ENCODE measurements at places on chromosomes 1 and 21. TPM values are rescaled to one million over a fixed set of nuclear protein-coding genes. Genes with fewer than 3 reads are reported as not detected.

GRCh38 chr1:204414016-204414415, 2.4 kb upstream of the PPP1R15B start:
- DNase-seq: no peak

DNA sequence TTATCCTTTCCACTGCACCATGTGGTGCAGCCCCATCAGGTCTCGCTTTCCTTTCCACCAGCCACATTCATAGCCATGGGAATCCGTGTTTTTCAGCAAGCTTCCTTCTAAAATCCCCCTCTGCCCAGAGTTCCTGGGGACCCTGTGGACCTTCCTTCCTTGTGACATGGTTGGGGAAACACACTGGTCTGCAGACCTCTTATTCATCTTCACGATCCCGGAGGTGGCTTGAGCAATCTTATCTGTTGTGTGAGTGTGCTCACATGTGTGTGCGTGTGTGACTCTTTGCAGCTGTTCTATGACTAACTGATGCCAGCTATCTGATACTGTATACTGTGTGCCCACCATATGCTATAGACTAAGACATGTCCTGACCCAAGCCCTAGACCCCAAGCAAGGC, 15.6 kb upstream of the IL10 start:
- DNase-seq: no peak

The PKNOX1 gene
- total RNA-seq: 20.3 TPM

- no peak for DNase-seq
These were observed 34.0 kb downstream of the DIRAS3 start for GRCh38 chr1:68016381-68016780.

The FALEC gene
- not detected for total RNA-seq

- DNase-seq: no peak
These were observed 31.5 kb downstream of the PALMD start for GRCh38 chr1:99677416-99677815.

- DNase-seq: no peak
These were observed 86.2 kb upstream of the ZBTB18 start for GRCh38 chr1:243964915-243965314.

GRCh38 chr1:185155600-185156287, 1.0 kb downstream of the TRMT1L start:
- peak; percentile 68 for DNase-seq

The VASH2 gene
- total RNA-seq: 0.63 TPM

- DNase-seq: no peak
These were observed 22.8 kb downstream of the DHRS3 start for GRCh38 chr1:12594966-12595756.

DNA sequence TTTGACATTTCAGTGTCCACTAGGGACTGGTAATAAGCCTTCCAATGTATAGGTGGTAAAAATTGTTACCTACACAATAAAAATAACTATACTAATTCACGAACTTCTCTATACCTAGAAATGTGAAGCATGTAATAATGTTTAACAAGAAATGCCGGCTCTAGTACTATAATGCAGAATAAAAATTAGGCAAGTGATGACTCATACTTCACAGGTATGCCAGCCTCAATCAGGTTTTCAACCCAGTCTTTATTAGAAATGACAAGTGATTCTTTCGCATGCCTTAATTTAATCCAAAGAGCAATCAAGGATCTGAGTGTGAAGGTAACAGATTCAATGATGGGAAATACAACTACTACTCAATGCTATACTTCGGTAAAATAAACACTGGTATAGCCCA, 134.9 kb downstream of the RERE start:
- DNase-seq: no peak

DNA sequence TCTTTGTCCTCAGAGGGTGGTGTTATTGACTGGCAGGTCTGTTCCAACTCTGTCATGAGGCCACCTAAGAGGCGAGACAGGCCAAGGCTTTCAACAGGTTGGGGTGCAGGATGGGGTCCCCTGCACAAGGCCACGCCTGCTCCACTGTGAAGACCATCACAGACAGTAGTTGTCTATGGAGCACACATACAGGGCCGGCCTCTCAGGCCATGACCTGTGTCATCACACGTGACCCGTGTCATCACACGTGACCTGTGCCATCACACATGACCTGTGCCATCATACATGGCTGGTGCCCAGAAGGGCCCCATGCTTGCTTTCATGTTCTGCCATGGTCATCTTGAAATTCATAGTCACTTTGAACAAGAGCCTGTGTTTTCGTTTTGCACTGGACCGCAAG, 91.9 kb downstream of the ARHGEF10L start:
- DNase-seq: no peak

DNA sequence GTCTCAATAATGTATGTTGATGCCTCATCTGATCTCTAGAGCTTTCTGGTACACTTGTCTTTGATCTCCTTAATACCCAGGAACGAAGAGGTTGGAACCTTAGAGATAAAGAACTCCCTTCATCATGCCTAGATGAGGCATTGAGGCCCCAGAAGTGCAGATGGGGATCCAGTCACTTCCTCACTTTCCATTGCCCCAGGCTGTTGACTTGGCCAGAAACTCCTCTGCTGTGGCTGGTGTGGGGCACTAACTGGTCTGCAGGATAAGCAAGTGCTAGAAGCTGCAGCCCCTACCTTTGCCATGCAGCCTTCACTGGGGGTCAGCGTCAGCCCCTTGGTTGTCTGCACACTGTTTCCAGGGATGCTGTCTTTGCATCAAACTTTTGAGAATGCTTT, 49.9 kb downstream of the STUM start:
- no peak for DNase-seq

DNA sequence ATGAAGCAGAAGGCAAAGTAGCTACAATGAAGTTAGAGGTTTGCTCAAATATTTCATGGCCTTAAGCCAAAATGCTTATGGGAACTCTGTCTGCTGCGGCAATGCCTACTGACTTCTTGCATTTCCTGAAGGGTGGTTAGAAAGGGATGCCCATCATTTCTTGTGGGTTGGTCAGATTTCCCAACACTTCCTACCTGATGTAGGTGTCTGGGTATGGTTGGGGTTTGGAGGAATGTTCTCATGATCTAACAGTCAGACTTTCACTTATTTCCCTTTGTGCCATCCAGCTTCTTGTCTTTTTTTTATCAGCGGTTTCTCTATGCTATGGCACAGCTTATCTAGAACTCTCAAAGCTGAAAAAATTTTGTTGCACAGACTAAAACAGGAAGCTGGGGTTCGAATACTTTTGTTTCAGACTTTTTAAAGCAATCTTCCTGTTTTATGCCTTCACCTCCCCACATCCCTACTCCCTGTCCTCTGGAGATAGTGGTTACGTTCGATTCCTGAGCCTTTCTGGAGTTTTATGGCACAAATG, 307.7 kb downstream of the USP25 start:
- DNase-seq: no peak

- no peak for DNase-seq
These were observed 612.0 kb downstream of the MATN1 start for GRCh38 chr1:30111431-30111830.

The TMEM81 gene
- total RNA-seq: 3.0 TPM

- DNase-seq: no peak
These were observed 185.3 kb downstream of the RERE start for GRCh38 chr1:8632102-8632501.

The MTMR11 gene
- total RNA-seq: 10.1 TPM

DNA sequence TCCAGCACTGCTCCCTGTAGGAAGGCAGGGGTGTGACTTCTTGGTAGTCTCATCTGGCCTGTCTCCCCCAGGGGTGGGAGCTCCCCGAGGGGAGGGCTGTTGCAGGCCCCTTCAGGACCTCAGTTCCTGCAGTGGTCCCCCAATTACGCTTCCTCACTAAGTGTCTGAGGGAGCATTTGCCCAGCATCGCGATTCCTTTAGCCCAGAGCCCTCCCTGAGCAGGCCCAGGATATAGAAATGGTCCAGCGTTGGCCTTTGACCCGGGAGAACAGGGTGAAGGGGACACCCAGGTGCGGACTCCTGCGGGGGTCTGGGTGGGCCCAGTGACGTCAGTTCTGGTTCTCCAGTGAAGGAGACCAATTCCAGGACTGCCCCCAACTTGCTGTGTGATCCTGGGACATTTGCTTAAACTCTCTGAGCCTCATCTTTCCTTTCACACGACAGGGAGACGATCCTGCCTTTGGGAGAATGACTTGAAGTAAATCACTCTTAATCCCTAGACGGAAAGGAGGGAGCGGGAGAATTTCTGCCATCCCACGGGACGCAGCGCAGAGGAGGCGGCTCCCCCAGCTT, 32.6 kb upstream of the BTG2 start:
- no peak for DNase-seq

DNA sequence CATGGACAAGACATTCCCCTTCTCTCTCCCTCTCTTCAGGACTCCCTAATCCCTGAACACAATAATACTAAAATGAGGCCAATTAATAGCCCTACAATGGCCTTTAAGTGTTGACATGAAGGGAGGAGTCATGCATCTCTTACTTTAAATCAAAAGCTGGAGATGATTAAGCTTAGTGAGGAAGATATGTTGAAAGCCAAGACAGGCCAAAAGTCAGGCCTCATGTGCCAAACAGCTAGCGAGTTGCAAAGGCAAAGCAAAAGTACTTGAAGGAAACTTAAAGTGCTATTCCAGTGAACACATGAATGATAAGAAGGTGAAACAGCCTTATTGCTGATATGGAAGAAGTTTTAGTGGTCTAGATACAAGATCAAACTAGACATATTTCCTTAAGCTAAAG, 49.5 kb upstream of the CD46 start:
- DNase-seq: no peak

The MX1 gene
- total RNA-seq: 25.0 TPM

- DNase-seq: no peak
These were observed 9.2 kb downstream of the TLCD4 start for GRCh38 chr1:95126366-95126765.

DNA sequence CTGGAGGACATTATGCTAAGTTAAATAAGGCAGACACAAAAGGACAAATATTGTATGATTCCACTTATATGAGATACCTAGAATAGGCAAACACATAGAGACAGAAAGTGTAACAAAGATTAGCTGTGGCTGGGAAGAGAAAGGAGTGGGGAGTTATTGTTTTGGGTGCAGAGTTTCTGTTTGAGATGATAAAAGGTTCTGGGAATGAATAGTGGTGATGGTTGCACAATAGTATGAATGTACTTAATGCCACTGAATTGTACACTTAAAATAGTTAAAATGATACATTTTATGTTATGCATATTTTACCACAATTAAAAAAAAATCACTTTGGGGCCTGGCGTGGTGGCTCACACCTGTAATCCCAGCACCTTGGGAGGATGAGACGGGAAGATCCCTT, 21.2 kb upstream of the ERO1B start:
- no peak for DNase-seq

DNA sequence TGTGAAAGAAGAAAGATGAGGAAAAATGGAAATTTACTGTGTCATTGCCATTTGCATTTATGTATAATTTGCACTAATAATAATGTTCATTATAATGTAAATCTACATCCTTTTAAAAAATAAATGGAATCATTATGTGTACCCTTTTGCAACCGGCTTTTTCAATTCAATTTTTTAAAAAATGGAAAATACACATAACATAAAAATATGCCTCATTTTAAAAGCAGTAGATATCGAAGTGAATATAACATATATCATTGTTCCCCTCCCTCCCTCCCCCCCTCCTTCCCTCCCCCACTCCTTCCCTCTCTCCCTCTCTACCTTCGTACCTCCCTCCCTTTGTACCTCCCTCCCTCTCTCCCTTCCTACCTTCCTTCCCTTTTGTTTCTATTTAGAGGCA, 33.0 kb downstream of the UBE4B start:
- DNase-seq: no peak

GRCh38 chr21:34367320-34367935, 3.6 kb downstream of the KCNE2 start:
- DNase-seq: peak; percentile 25

GRCh38 chr1:19179597-19180264, 30.3 kb downstream of the UBR4 start:
- no peak for DNase-seq

DNA sequence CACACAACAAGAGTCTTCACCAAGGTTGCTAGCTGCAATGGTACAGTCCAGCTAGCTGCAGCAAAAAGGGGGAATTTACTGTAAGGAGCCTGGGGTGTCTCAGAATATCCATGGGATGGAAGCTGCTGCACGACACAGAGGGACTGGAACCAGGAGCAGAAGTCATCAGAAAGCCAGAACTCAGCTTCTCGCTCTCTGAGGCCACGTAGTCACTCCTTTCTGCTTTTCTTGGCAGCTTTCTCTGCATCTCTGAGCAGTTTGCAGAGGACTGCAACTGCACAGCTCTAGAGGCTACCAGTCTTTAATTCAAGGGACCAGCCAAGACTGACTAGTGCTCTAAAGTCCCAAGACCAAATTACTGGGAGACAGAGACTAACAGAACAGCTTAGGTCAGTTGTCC, 27.0 kb upstream of the IL10 start:
- DNase-seq: no peak

- no peak for DNase-seq
These were observed 8.5 kb upstream of the MATN1 start for GRCh38 chr1:30731806-30732276.

DNA sequence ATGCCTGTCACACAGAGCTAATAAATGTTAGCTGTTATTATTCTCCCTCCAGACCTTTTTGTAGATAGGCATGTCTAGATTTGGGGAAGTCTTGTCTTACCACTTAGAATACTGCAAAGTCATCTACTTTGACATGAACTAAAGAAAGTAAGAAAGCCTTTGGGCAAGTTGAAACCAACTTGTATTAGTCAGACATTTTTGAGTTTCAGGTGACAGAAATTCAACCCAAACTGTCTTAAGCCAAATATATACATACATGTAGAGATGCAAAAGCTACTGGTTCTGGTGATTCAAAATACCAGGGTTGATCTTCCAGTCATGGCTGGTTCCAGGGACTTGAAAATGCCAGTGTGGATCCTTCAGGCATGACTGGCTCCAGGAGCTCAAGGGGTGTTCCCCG, 276.8 kb upstream of the TMEM51 start:
- DNase-seq: no peak

GRCh38 chr1:228334226-228334935, 72.3 kb downstream of the TRIM11 start:
- DNase-seq: no peak

- DNase-seq: no peak
These were observed 48.4 kb downstream of the DOP1B start for GRCh38 chr21:36204980-36205379.

The PDC gene
- not detected for total RNA-seq

The RO60 gene
- 71.1 TPM for total RNA-seq

DNA sequence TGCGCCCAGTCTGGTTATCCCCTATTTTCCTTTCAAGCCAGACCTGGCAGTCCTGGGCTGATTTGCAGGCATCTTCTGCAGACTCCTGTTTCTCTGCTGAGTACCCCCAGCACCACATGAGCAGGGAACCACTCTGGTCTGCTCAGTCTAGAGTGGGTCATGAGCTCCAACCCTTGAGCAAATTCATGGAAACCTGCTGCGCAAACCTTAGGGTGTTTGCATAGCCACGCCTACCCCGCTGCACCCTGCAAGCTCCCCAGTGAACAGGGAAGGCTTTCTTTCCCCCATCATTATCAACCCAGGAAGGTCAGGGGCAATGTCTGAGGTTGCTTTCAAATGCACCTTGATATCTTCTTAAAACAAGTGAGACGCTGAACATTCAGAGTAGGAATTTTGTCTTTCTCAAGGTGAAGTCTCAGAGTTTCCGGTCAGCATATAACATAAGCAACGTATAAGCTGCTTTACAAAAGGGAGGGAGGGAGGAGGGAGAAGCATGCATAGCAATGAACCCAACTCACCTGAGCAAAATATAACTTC, 11.1 kb upstream of the KCNE1 start:
- DNase-seq: no peak

Measured in epithelial cell of proximal tubule (primary cell).